Stimulated activated CD8-positive, alpha-beta memory T cell treated with anti-CD3 and anti-CD28 coated beads, Interleukin-2, amount 100 ng/mL, for 1 hour (primary cell): ENCODE measurements at places on chromosomes 3 and 15.

DNA sequence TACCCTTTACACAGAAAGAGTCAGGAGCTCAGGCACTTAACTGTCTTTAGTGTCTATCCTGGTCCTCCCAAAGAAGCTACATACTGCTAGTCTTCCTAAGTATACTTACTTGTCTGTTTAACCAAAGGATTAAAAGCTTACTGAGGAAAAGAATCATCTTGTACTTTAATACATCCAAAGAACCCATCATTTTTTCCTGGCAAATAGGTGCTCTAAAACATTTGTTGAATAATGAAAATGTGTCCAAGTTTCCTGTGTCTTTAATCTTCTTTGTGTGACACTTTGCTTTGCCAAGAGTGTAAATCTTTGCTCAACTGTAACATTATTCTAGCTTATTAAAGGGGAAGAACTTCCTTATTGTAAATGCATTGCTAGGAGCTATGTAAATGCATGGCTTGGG is 519.2 kb downstream of the OTOL1 start:
- DNase-seq: no peak

- DNase-seq: no peak
These were observed 6.3 kb downstream of the TBL1XR1 start for GRCh38 chr3:177190756-177191681.

DNA sequence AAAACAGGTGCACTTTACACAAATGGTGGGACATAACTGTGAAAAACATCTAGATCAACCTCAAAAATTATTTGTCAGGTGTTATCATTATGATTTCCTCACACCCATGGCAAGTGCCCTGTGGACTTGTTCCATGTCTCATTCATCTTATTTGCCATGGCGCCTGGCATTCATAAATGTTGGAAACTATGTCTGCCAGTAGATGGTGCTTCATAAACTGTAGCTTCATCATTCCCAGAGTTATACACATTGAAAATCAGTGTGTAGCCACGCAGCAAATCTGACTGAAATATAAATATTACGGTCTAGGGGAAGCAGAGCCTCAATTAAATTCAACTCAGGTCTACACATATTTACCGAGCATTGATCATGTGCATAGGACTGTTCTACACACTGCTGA is 90.7 kb downstream of the IMPG2 start:
- DNase-seq: no peak

DNA sequence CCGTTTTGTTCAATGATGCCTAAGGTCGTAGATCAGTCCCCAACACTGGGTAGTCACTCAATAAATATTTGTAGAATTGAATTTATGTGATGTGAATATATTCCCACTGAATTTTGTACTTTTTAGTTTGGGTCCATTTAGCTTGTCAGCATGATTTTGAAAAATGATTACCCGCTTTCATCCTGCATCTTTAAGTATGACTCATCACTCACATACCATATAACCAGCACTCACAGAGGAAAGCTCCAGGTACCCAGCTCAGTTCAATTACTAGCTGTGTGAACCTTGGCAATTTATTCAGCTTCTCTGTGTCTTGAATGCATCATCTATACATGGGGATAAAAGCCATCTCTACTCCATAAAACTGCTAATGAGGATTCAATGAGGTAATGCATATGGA is 2.2 kb upstream of the MLF1 start:
- DNase-seq: no peak
